ENCODE measurements at places on chromosomes 1 and 21. TPM values are rescaled to one million over a fixed set of nuclear protein-coding genes. Genes with fewer than 3 reads are reported as not detected.

Gene FBLIM1
- not detected for total RNA-seq

Gene TOR3A
- total RNA-seq: 83.1 TPM

- peak; percentile 67 for DNase-seq
These were observed 34.0 kb downstream of the OPRD1 start for GRCh38 chr1:28845786-28846543.

DNA sequence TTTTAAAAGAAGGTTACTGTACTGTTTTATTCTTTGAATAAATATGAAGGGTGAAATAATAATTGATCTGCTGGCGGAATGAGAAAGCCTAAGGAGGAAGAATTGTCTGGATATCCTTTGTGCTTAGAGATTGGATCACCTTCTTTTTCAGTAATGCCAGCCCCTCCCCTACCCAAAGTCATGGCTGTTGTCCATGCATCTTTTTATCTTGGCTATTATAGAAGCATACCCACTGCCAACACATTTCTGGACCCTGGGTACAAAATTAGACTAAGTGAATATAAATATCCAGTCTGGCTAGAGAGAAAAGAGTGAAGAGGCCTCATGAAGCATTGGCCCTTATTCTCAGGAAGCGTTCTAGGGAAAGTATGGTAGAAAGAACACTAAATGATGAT is 28.1 kb downstream of the AK4 start:
- DNase-seq: no peak

GRCh38 chr1:117178756-117179155 is 32.0 kb downstream of the VTCN1 start:
- no peak for DNase-seq

DNA sequence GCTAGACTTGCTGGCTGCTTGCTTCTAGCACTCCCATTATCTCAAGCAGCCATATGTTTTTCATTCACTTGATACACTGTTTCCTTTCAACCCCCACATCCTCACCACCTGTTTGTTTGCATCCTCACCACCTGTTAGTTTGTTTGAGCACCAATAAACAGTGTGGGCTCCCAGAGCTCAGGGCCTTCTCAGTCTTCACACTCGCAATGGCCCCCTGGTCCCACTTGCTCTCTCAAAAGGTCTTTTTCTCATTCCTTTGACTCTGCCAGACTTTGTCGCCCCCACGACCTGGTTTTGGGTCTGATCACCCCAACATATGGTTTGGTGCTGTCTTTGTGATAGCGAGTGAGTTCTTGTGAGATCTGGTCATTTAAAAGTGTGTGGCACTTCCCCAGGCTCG is 6.2 kb upstream of the PADI4 start:
- no peak for DNase-seq

GRCh38 chr21:38661197-38661871 is 144.4 kb upstream of the ETS2 start:
- no peak for DNase-seq

Data from Karpas-422 (cell line).